ENCODE measurements at places on chromosomes 1 and 21.

DNA sequence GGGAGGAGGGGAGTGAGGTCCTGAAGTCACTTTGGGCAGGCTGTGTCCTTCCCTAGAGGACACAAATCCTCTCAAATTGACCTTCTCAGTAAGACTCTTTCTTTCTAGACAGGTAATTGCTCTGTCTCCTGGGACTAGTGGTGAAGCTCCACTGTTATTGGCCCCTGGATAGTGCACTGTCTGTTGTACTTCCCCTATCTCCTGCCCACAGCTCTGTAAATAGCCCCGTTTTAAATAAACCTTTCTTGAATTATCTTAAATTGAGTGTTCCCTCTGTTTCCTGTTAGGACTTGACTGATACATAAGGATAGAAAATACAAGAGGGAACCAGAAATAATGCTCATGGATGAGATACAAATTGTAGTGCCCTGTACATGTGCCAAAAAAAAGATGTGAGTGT, 229.5 kb upstream of the USP24 start:
- no peak for DNase-seq

GRCh38 chr21:19244502-19245187, 841.1 kb upstream of the TMPRSS15 start:
- no peak for DNase-seq

DNA sequence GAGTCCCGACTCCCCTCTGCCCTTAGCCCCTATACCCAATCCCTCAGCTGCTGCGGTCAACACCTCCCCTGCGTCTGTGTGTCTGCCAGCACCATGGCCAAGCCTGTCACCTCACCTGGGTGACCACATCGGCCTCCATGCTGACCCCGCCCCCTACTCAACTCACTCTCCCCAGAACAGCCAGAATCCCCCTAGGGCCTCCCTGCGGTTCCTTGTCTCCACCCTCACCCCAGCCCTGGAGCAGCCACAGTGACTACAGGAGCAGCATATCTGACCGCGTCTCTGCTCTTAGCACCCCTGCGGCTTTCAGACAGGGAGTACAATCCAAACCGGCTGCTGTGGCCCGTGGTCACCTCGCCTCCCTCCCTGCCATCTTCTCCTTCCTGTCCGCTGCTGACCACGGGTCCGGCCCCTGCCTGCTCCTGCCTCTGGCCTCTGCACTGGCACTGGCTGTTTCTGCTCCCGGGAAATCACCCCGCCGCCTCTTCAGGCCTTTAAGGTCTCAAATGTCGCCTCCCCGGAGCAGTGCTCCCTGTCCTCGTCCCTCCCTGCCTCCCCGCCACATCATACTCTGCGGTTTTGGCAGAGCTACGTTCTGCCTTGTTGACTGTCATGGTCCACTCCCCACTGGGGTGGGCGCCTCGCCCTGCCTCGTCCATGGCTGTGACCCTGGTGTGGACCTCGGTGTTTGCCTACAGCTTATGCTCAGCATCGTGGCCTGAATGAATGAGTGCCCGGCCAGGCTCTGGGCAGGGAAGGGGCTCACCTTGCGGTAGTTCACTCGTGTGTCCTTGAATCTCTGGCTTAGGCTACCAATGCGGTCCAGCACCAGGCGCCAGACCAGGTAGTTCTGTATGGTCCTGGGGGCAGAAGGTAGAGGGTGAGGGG, 11.1 kb downstream of the PRXL2B start:
- no peak for DNase-seq

DNA sequence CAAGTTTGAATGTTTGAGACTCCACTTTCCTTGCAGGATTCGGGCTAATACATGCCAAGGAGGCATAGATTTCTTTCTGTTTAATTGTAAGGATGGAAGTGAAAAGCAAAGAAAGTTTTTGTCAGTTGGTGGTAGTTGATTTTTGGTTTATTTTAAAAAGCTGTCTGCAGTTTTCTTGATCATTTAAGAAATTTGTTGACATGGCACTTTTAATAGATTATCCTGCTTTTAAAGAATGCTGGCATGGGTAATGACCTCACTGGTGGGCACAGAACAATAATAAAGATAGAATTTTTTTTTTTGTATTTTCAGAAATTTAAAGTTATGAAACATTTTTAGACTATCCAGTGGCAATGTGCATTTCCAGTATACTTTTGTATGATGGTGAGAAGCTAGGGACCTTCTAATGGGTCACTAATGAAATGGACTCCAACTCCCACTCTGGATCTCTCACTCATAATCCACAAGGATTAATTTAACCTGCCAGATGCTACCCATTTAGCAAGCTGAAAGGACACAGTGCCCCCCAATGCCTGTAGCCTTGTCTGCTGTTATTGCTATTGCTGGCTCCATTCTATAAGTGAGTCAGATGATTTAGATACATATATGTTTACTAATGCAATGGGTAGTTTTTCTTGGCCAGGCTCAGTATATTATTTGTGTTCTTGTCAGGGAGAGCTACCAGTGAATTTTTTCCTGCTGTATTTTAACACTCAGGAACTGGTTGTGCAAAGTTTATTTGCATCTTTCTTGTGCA, 190.2 kb upstream of the SGIP1 start:
- no peak for DNase-seq

DNA sequence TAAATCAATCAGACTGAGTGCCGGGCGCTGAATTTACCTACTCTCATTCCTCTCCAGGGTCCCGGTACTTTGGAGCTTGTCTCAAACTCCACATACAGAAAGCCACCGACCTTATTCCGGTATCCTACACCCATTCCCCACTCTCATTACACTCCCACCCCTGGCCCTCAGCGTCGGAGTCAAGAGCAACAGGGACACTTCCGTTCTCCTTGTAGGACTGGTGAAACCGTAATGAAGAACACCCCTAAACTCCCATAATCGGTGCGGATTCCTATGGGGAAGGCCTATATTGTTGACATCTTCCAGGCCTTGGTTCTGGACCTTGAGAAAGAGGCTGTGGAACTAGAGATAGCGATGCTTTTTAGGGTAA, 798 bp downstream of the ZBED6 start:
- DNase-seq, result no peak

DNA sequence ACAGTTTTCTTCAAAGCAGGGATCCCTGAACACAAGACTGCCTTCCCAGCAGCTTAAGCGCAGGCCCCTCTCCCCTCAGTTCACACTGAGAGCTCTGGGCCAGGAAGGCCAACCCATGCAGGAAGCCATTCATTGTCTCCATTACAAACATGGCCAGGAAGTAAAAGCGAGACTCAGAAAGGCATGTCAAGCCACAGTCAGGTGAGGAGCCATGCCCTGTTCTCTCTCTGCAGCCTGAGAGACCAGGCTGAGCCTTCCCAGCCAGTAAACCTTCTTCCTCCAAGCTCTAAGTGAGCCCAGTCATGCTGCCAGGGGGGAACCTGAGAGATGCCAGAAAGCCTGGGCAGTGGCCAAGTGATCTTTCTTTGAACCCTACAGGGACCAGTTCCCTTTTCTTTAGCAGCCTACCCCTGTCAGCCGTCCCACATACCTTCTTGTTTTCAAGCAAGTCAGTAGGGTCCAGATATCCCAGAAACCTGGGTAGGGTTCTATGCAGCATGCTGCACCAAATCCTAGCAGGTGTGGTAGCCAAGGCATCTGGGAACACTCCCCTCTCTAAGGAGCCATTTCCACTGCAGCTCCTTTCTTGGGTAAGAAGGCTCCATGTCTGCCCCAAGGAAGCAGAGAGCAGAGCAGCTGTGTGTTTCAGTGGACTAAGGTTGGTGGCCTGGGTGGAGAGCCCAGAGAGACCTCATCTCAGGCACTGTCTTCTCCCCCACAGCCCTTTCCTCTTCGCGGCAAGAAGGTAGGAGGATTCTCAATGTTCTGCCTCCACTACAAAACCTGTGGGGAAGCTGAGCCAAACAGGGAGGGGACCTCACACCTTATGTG, 977 bp downstream of the TRAF3IP3 start:
- DNase-seq, result no peak

DNA sequence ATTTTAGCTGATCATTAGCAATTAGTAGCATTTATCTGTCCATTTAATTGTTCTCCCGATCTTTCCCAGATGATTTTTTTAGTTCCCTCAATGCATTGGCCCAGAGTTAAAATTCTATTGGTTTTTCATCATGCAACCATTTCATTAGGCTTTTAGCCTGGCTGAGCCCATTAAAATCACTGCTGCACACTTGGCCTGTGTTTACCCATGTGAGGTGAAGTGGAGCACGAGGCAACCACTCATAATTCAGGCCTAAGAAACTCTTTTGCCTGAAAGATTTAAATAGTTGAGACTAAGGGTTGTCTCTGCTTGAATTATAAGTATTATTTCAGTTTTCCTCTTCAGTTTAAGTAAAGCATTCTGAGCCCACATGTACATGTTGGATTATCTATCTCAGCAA, 889.0 kb upstream of the ADGRL4 start:
- no peak for DNase-seq

- no peak for DNase-seq
Measured at GRCh38 chr1:30645807-30646206, 77.6 kb downstream of the MATN1 start.

GRCh38 chr1:173149887-173150286, 57.2 kb downstream of the TNFSF4 start:
- no peak for DNase-seq

DNA sequence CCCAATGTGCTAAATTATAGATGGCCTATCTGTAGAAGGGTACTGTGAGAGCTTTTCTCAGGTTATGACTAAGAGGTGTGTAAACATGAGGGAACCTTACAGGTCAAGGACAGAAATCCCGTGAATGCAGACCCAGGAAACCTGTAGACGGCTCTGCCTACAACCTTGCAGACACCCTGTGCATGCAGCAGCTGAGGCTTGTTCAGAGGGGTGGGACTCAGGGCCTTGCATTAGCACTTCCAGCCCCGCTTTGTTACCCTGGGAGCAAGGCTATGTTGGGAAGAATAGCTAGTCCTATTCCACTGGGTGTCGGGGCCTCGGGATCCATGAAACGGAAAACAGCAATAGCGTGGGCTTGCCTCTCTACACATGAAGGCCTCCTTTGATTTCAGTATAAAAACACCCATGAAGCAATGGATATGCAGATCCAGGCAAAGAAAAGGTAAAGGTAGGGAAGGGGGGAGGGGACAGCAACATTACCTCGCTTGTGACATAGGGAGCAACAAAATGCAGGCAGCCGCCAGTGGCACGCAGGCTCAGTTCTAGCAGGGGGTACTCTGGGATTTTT, 9.5 kb upstream of the NDUFS5 start:
- no peak for DNase-seq

- no peak for DNase-seq
Measured at GRCh38 chr1:117919376-117919775, 10.0 kb downstream of the GDAP2 start.

GRCh38 chr21:38284216-38284615, 27.4 kb downstream of the KCNJ15 start:
- DNase-seq, result no peak

DNA sequence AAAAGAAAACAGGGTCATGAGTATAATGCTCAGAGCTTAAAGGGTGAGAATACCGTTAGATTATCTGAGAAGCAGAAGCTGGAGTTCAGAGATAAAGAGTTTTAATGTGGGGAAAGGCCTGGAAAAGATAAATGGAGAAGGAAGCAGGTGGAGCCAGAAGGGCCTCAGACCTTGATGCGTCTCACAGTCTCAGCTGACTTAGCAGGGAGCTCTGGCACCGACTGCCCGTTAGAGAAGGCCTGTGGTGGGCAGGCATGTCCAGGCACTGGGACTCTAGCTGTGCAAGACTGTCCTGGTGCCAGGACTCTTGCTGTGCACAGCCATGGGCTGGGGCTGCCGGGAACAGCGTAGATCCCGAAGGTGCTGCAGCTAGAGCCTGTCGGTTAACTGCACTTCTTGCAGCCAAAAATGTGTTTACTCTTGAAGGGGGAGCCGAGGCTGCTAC, 3.8 kb upstream of the SLAMF9 start:
- DNase-seq, result no peak

DNA sequence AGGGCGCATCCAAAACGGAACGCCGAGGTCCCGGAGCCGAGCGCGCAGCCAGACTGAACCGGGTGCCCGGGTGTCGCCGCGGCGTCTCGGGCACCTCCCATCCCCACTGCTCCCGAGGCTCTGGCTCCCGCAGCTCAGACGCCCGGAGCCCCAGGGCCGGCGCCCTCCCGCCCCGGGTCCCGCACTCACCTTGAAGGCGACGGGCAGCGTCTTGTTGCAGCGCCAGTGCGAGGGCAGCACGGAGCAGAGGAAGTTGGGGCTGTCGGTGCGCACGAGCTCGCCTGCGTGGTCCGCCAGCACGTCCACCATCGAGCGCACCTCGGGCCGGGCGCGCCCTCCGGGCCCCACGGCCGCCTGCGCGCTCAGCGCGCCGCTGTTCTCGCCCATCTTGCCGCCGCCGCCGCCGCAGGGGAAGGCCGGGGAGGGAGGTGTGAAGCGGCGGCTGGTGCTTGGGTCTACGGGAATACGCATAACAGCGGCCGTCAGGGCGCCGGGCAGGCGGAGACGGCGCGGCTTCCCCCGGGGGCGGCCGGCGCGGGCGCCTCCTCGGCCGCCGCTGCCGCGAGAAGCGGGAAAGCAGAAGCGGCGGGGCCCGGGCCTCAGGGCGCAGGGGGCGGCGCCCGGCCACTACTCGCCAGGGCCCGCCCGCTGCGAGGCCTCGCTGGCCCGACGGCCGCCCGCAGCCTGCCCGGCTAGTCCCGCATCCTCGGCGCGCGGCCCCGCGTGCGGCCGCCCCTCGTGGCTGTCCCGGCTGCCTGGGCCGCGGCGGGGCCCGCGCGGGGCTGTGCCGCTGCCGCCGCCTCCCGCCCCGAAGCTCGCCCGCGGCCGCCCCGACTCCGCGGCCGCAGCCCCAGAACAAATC, 447 bp downstream of the RUNX3 start:
- no peak for DNase-seq

DNA sequence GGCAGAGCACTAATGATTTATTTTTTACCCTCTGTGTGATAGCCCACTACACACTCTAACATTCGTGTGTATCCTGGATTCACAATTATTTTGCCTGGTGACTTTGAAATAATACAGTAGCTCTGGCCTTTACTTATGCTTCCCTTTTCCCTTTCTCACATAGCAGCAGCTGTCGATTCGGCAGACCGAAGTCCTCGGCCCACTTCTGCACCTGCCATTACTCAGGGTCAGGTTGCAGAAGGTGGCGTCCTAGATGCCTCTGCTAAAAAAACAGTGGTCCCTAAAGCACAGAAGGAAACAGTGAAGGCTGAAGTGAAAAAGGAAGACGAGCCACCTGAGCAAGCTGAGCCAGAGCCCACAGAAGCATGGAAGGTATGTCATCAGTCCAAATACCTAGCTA, 70.8 kb downstream of the TMEM200B start:
- DNase-seq, result no peak

DNA sequence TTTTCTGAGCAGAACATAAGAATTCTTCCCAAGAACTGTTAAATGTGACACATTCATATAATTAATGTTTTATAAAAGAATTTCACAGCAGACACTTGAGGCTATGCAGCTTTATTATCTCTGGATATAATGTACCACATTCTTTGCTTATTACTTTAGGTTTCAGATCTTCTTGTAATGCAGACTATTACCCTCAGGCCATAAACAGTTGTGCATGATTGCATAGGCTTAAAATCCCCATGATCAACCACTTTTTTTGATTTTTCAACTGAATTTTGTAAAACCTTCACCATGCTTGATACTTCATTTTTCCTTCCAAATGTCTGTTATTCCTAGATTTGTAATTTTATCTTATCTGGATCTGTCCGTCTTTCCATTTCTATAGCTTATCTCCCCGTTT, 1355.7 kb downstream of the BRINP3 start:
- DNase-seq, result no peak
